ENCODE measurements at places on chromosomes 3 and 15.
A peak's percentile ranks its signal among the peaks of the same experiment; 100 is the strongest.

DNA sequence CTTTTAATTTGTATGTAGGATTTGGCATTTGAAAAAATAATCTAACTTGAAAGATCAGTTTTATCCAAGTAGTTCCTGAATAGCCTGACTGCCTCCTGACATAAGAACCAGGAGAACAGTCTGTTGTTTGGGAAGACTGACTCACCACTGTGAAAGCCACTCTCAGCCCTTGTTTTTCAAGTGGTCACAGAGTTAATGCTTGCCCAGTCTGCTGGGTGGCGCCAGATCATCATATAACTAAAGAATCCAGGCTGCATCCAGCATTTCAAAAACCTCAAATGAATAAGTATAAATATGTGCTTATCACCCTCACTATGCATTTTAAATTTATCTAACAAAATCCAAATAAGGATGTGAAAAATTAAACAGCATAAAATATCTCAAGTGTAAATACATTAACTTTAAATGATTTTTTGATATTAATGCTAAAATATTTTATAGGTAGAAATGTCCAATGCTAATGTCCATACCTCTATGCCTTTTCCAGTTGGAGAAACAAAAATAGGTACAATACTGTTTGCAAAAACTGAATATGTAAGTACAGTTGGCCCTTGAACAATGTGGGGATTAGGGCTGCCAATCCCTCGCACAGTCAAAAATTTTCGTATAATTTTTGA lies 26.9 kb upstream of the ZBBX start:
- DNase-seq: peak; percentile 43

DNA sequence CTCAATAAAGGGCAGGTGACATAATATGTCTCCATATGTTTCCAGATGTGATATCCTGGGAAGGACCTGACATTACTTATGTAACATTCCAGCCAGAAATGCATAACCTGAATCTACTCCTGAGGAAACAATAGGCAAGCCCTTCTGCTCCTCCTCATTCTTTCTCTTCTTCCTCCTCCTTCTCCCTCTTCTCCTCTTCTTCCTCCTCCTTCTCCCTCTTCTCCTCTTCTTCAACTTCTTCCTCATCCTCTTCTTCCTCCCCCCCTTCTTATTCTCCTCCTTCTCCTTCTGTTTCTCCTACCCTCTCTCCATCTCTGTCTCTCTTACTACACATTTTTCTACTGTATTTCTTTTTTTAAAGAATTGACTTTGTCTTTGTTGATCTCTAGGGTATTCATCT lies 43.5 kb upstream of the ITGA11 start:
- no peak for DNase-seq

- DNase-seq: no peak
Measured at GRCh38 chr3:54232618-54233017, 110.3 kb downstream of the CACNA2D3 start.

DNA sequence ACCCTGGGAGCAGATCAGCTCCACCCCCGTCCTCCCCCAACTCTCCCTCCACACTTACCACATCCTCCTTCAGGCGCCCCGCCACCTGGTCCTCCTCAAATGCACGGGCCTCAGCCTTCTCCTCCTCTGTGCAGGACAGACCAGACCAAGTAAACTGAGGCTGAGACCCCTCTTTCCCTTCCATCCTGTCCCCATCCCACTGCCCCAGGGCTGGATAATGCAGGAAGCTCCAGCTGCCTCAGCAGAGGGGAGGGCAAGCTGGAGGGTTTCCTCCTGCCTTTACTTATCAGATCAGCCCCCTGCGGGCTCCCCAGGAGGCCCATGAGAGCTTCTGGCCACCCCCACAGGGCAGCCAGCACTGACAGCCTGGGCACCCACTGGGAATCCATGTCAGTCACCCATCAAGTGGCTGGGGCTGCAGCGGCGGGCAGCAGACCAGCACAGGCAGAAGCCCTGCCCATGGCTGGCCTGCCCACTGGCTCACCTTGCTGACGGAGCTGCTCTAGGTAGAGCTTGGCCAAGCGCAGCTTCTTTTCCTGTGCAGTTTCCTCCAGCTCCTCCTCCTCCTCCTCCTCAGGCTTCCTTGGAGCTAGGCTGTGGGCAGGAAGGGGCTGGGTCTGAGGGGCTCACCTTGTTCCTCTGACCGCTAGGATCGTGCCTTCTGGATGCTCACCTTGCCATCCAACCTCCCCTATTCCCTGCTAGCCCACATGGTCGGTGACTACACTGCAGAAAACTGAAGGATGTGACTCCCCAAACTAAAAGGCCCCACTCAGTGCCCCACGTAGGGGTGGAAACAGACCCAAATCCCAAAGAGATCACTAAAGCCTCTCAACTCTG lies 3.9 kb downstream of the RRP9 start:
- no peak for DNase-seq

- no peak for DNase-seq
Measured at GRCh38 chr15:51022206-51022605, 72.5 kb downstream of the TNFAIP8L3 start.

GRCh38 chr3:134607054-134608022 lies 43.5 kb downstream of the KY start:
- DNase-seq: no peak

GRCh38 chr3:98563661-98564281 lies 29.6 kb downstream of the CPOX start:
- DNase-seq: peak; percentile 40

DNA sequence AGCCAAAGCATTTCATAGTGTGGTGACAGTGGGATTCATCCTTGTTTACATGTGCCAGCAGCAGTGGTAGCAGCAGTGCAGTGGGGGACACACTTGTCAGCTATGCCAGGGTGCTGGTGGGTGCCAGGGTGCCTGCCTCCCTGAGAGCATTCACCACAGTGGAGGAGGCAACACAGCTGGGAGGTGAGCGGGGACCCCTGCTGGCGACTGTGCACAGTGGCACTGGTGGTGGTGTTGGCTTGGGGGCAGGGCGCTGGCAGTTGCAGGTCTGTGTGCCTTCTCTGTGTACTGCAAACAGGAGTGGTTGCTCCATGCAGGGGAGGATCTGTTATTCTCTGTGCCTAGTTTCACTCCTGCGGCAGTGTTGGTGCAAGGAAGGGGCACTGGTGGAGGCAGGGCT lies 41.2 kb downstream of the CEP63 start:
- peak; percentile 1 for DNase-seq

- no peak for DNase-seq
Measured at GRCh38 chr15:36951731-36952247, 148.6 kb downstream of the MEIS2 start.

GRCh38 chr3:149600634-149601033 lies 57.2 kb downstream of the WWTR1 start:
- no peak for DNase-seq

DNA sequence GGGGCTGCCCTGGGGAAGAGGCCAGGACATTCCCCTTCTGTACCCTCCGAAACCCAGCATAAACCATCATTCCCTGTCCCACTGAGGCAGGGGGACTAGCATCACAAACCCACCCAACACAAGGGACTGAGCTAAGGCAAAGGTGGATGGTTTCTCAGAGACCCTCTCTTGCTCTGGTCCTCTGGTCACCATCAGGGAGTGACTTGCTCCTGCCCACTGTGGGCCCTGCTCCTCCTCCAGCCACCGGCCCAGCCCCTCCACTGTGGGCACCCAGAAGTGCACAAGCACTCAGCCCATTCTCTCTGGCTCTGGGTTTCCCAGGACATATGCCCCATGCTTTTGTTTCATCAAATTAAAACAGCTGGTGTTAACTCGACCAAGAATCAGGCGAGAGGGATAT lies 44.9 kb downstream of the PTH1R start:
- no peak for DNase-seq
